ENCODE measurements at places on chromosomes 16 and 17. TPM values are rescaled to one million over a fixed set of nuclear protein-coding genes. Genes with fewer than 3 reads are reported as not detected.

ZPBP2 gene
- total RNA-seq: not detected

GRCh38 chr16:2842340-2843000 lies 12.4 kb downstream of the ZG16B start:
- peaks cover 25% of the 10 kb centered on the region for H3K27me3 ChIP-seq
- DNase-seq: peak; percentile 69
- no peaks in the 10 kb centered on the region for H3K36me3 ChIP-seq

ZKSCAN2 gene
- total RNA-seq: 11.8 TPM

DNA sequence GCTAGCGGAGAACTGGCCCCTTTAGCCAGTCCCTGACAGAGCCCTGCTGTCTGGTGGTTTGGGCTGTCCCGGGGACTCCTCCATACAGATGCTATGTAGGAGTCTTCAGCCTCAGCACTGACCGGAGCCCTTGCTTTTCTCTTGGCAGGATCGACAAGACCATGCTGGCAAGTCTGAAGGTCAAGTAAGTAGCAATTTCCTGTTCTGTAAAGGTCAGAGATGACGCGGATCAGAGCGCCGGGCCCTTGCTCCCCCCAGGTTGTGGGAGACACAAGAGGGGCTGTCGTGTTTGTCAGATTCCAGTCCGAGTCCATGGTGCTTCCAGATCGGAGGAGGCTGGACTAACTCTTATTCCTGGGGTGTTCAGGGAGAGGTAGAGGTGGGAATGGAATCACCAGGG lies 4.1 kb downstream of the RAP1GAP2 start:
- peaks cover 6% of the 10 kb centered on the region for H3K4me1 ChIP-seq
- DNase-seq: no peak
- H3K27me3 ChIP-seq: no peaks in the 10 kb centered on the region
- no peak overlapping the region for H3K27ac ChIP-seq
- no peak overlapping the region for H3K4me3 ChIP-seq
- no peaks in the 10 kb centered on the region for H3K36me3 ChIP-seq

GRCh38 chr16:11245988-11246387 lies 10.0 kb downstream of the SOCS1 start:
- no peak overlapping the region for H3K27ac ChIP-seq
- DNase-seq: no peak
- H3K4me1 ChIP-seq: no peaks in the 10 kb centered on the region
- H3K27me3 ChIP-seq: no peaks in the 10 kb centered on the region
- H3K36me3 ChIP-seq: no peaks in the 10 kb centered on the region

GRCh38 chr17:63626551-63627180 lies 4.4 kb downstream of the MAP3K3 start:
- no peaks in the 10 kb centered on the region for H3K27me3 ChIP-seq
- no peak overlapping the region for H3K4me3 ChIP-seq
- peaks cover 19% of the 10 kb centered on the region for H3K4me1 ChIP-seq
- DNase-seq: no peak

DNA sequence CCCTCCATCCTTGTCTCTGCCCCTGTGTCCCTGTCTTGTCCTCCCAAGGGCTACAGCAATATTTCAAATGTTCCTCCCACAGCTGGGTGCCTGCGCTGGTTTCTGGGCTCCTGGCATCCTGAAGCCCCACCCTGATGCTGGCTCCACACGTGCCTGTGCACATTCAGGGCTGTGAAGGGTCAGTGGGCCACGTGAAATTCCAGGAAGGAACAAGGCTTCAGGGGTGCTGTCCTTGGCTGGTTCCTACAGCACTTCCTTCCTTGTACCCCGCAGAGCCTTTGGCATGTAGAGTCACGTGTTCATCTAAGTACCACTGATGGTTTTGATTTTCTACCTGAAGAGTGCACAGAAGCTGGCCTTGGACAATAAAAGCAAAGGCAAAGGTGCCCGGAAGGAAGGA lies 57.7 kb upstream of the NLK start:
- DNase-seq: no peak
- no peak overlapping the region for H3K27ac ChIP-seq
- no peak overlapping the region for H3K4me3 ChIP-seq

DNA sequence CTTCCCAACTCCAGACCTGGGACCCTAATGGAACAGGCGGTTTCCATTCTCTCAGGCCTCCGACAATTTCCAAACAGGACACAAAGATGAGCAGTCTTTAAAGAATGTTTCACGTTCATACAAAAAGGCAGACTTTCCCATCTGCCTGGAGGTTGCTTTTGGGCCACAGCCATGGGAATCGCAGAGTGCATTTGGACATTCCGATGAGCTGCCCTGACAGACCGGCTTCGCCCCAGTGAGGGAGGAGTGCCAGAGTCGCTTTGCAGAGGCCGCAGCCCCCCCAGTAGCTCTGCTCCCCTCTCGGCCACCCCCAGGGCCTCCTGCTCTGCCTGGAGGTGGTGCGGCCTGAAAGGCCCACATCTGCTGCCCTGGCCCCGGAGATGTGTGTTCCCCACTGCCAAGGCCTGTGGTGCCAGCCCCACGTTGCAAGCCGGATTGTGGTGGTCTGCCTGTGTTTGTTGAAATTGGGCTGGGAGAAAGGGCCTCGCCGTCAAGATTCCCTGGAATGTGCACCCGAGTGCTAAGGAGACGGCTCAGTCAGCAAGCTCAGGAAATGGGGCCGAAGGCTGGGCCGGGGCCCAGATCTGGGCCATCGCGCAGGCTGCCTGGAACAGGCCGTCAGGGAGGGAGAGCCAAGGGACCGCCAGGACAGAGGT lies 89.8 kb downstream of the C16orf95 start:
- H3K4me1 ChIP-seq: no peaks in the 10 kb centered on the region
- H3K27ac ChIP-seq: no peak overlapping the region
- DNase-seq: no peak
- no peak overlapping the region for H3K4me3 ChIP-seq
- no peaks in the 10 kb centered on the region for H3K36me3 ChIP-seq

CD300LB gene
- not detected for total RNA-seq

DNA sequence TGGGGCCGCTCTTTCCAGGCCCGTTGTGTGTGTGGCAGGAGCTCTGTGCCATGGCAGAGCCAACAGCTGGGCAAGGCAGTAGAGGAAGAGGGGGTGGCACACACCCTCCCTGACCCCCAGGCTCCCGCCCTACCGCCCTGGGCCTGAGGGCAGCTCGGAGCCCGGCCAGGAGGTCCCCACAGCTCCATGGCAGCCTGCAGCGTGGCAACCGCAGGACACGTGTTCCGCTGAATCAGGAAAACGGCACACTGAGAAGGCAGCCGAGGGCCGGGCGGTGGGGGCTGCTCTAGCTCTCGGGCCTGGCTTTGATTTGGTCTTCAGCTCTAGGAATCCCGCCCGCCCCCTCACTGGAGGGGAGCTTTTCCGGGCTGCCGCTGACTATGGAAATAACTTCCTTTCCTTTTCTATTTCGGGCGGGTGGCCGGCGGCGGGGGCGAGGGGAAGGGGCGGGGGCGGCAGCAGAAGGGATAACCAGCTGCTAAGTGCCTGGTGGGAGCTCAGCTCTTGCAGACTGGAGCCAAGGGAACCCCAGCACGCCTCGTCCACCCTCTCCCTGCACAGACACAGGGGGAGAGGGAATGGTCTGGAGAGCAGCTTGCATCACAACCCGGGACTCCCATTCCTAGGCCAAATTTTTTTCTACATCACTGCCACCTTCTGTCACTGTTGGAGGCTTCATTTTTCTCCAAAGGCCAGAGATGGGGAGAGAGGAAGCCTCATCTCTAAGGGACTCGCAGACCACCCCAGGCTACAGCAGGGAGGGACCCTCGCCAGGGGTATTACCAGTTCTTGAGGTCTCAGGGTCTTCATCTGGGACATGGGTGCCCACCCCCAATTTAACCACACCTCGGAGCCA lies 24.8 kb upstream of the MRPS23 start:
- no peak overlapping the region for H3K4me3 ChIP-seq
- DNase-seq: peak; percentile 88
- peaks cover 30% of the 10 kb centered on the region for H3K27me3 ChIP-seq
- H3K27ac ChIP-seq: no peak overlapping the region
- no peaks in the 10 kb centered on the region for H3K36me3 ChIP-seq

DNA sequence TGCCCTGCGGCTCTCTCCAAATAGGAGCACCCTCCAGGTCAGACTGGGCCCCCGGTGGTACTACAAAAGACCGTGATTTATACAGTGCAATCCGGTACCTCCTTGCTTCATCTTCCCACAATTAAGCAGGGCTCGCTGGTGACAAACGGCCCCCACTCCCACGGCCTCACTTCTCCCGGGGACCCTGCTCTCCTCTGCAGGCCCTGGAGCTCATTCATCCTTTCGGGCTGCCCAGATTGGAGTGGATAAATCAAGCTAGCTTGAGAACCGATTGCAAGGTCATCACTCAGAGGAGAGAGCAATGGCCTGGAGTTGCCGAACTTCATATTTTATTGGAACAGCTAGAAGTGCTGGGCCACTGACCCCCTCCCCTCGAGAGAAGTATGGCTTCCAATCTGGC lies 193.5 kb upstream of the IRX6 start:
- H3K27ac ChIP-seq: no peak overlapping the region
- no peak overlapping the region for H3K4me3 ChIP-seq
- H3K36me3 ChIP-seq: no peaks in the 10 kb centered on the region
- no peaks in the 10 kb centered on the region for H3K27me3 ChIP-seq
- no peaks in the 10 kb centered on the region for H3K4me1 ChIP-seq
- no peak for DNase-seq

- H3K27me3 ChIP-seq: no peaks in the 10 kb centered on the region
- no peaks in the 10 kb centered on the region for H3K36me3 ChIP-seq
- H3K4me3 ChIP-seq: no peak overlapping the region
Observed at GRCh38 chr17:6505425-6506142, 50.8 kb downstream of the PITPNM3 start.

- H3K4me1 ChIP-seq: peaks cover 13% of the 10 kb centered on the region
- H3K4me3 ChIP-seq: no peak within 1 kb of the TSS
- no peaks in the 10 kb centered on the region for H3K27me3 ChIP-seq
- no peaks in the 10 kb centered on the region for H3K36me3 ChIP-seq
Observed at GRCh38 chr16:29820271-29820701, at the start of gene MVP. MVP (plus strand) TSS chr16:29820462; CDS start chr16:29830550, 10,088 bp downstream.

DNA sequence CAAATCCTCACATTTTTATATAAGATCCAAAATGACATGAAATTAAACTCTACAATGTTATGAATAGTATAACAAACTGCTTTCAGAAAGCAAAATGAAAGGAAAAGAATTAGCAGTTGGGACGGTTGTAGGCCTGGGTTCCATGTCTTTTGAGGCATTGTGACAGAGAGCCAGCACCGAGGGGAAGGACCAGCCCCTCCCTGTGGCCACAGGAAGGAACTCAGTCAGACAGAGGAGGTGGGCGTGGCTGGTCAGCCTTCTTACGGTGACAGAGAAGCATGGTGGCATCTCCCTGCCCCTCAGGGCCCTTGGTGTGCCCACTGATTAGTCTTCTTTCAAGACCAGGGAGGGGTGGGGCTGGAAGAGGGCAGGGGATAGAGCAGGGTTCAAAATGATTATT lies 5.7 kb downstream of the ZNF319 start:
- H3K4me1 ChIP-seq: peaks cover 8% of the 10 kb centered on the region
- H3K4me3 ChIP-seq: no peak overlapping the region
- DNase-seq: peak; percentile 81
- no peaks in the 10 kb centered on the region for H3K36me3 ChIP-seq
- H3K27ac ChIP-seq: no peak overlapping the region
- H3K27me3 ChIP-seq: no peaks in the 10 kb centered on the region

DNA sequence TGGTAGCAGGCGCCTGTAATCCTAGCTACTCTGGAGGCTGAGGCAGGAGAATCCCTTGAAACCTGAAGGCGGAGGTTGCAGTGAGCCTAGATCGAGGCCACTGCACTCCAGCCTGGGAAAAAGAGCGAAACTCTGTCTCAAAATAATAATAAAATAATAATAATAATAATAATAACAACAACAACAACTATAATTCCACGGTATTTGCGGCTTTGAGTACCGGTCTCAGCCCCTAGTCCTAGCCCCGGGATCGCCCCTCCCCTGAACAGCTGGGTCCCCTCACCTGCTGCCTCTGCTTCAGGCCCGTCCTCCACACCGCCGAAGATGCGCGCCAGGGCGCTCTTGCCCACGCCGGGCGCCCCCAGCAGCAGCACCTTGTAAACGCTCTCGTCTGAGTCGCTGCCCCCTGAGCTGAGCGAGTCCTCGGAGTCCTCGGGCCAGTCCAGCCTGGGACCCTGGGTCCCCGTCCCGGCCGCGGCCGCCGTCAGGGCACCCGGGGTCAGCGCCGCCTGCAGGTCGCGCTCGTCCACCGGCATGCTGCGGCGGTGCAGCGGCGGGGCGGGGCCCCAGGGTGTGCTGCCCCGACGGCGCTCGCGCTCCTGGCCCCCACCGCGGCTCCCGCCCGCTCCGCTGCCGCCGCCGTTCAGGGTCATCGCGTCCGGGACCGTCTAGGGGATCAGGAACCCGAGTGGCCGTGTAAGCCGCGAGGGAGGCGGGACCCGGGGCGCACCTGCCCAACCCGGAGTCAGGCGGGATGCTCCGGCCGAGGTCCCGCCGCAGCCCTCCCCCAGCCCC lies 611 bp downstream of the RRAD start:
- peak overlapping the region; percentile 39 for H3K4me3 ChIP-seq
- peak; percentile 87 for DNase-seq
- H3K4me1 ChIP-seq: no peaks in the 10 kb centered on the region
- H3K27ac ChIP-seq: no peak overlapping the region
- peaks cover 70% of the 10 kb centered on the region for H3K27me3 ChIP-seq

GRIN2A gene
- 1.8 TPM for total RNA-seq

TEN1 gene
- total RNA-seq: 5.9 TPM

- H3K4me1 ChIP-seq: peaks cover 26% of the 10 kb centered on the region
- H3K36me3 ChIP-seq: no peaks in the 10 kb centered on the region
- H3K4me3 ChIP-seq: no peak overlapping the region
- no peaks in the 10 kb centered on the region for H3K27me3 ChIP-seq
- H3K27ac ChIP-seq: no peak overlapping the region
Observed at GRCh38 chr17:31074772-31075555, 19.8 kb upstream of the NF1 start.

GRCh38 chr16:81310045-81310644 lies 4.6 kb upstream of the GAN start:
- no peak overlapping the region for H3K4me3 ChIP-seq
- no peaks in the 10 kb centered on the region for H3K36me3 ChIP-seq
- no peak for DNase-seq
- H3K4me1 ChIP-seq: peaks cover 3% of the 10 kb centered on the region

DNA sequence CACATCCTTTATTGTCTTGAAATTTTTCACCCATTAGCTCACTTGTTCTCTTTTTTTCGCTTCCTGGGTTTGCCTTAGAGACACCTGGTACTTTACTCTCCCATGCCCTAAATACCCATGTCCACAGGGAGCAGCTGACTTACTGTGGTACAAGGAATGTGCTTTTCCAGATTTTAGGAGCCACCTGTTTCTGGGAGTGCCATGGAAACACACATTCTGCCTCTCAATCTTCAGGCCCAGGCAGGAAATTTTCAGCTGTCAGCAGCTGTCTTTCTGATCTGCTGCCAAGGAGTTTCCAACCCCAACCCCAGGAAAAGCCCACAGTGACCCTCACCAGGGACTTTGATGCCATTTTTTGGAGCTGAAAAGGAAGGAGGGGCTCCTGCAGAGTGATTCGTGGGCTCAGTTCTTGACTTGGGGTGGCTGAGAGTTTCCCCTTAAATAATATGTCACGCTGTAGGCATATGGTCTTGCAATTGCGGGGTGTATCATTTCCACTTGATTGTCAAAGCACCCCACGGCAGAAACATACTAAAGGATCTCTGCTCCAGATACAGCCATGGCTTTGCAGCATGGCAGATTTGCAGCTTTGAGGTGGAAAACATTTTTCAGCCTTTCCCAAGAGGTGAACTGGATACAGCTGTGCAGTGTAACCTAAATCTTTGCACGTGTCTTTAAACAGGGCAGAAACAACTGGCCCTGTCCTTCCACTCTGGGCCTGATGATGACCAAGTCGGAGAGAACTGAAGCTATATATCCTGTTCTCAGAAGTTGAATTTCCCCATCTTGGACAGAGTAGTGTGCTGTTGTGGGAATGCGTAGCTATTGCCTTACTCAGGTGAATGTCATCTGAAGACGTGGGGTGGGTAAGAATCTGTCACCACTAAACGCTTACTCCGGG lies 19.2 kb downstream of the RBFOX1 start:
- no peak overlapping the region for H3K4me3 ChIP-seq
- H3K36me3 ChIP-seq: no peaks in the 10 kb centered on the region
- DNase-seq: no peak
- H3K27me3 ChIP-seq: no peaks in the 10 kb centered on the region
- H3K27ac ChIP-seq: no peak overlapping the region

FAM20A gene
- 0.41 TPM for total RNA-seq

All from neural progenitor cell (in vitro differentiated cells).